ENCODE measurements at places on chromosomes 5 and 9. TPM values are rescaled to one million over a fixed set of nuclear protein-coding genes. Genes with fewer than 3 reads are reported as not detected.
A peak's percentile ranks its signal among the peaks of the same experiment; 100 is the strongest.

Gene TMEM215
- not detected for total RNA-seq

Gene ZFYVE16
- total RNA-seq: 22.9 TPM

DNA sequence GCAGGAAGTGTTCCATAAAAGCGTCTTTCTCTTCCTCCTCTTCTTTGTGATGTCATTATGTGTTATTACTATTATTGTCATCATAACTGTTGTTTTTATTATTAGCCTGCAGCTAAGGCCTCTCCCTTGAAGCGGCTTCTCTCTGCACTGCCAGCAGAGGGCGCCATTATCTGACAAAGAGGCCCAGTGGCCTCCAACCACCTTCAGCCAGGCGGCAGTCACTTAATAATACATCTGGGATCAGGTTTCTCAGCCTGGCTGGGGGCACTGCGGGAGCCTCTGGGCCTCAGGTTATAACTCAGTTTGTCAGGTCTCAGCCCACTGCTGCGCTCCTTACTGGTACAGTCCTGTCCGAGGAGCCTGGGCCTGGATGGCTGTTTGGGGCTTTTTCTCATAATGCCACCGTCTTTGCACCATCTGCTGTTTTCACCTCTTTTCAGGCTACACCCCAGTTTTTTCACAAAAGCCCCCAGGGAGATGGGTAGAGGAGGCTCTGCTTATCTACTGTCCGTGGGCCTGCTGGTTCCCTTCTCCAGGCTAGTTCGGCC lies 281.9 kb downstream of the NSG2 start:
- peak; percentile 61 for DNase-seq

DNA sequence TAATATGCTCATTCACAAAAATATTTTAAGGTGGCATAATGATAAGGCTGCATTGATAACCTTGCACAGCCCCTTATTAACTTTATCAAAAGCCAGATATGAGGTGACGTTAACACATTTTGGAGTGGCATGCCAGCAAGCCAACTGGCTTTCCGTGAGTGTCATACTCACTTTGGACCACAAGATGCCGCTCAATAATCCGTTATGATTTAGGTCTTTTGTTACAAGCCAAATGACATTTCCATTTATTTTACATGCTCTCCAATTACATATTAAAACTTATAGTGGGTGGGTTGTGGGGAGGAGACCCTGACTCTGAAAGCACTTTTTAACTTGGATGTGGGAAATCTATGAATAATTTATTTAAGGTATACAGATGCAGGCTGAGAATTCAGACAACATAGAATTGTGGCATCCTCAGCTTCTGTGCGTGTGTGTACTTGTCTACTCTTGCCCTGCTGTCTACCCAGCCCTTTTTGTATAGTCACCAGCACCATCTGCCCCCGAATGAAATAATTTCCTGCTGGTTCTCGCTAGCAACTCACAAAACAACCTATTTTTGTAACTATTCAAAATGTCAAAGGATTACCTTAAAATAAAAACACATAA lies 305.1 kb downstream of the PSAT1 start:
- DNase-seq: no peak

- DNase-seq: no peak
Observed at GRCh38 chr5:40871177-40871576, 30.0 kb downstream of the CARD6 start.

GRCh38 chr5:132776938-132777208 lies 166 bp downstream of the SEPTIN8 start:
- DNase-seq: no peak

- no peak for DNase-seq
Observed at GRCh38 chr5:39759701-39760100, 334.9 kb upstream of the DAB2 start.

Gene FBP1
- 1.1 TPM for total RNA-seq

Gene MZB1
- total RNA-seq: 0.57 TPM

DNA sequence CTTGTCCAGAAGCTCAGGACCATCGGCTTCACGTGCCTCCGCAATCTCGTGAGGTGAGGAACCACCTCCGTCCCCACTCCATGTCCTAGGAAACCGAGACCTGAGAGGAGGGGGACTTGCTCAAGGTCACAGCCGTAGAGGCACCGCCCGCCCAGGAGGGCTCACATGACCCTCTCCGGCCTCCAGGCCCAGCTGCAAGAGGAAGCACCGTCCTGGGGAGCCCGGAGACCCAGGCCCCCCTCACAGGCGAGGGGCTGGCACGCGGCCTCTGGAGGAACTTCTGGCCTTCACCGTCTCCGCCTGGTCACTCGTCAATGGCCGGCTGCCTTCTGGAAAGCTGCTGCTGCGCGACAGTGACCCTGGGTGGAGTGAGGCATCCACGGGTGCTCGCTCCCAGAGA lies 24.2 kb downstream of the FAM78A start:
- no peak for DNase-seq

DNA sequence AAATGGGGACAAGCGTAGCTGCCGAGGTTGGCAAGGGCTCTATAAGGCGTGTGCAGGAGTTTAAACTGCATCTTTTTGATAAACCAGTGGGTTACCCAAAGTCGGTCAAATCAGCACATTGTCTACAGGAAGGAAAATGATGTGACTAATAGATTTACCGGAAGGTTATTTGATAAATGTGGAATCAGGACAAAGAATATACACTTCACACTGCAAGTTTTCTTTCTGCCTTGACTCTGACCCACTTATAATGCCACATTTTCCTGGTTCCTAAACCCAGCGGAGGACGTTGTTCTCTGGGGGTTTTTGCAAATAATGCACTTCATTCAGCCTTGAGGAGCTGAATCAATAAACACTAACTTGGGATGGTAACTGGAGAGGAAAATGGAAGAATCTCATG lies 76.8 kb downstream of the TTLL11 start:
- no peak for DNase-seq

DNA sequence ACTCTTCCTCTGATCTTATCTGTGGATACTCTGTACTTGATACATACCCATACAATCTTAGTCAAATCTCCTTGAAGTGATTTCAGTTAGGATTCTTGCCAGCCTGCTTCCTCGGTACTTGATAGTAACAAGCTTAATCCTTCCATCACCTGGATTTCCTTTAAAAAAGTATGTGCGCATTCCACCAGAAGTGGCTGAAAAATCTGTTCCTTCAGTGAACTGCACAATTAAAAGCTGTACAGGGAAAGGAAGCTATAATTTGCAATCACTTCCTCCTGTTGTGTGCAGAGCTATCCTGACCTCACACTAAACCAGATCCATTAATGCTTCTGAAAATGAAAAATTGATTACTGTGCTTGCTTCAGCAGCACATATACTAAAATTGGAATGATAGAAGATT lies 47.3 kb downstream of the PWWP2A start:
- no peak for DNase-seq

GRCh38 chr5:11560915-11561697 lies 343.1 kb downstream of the CTNND2 start:
- no peak for DNase-seq

DNA sequence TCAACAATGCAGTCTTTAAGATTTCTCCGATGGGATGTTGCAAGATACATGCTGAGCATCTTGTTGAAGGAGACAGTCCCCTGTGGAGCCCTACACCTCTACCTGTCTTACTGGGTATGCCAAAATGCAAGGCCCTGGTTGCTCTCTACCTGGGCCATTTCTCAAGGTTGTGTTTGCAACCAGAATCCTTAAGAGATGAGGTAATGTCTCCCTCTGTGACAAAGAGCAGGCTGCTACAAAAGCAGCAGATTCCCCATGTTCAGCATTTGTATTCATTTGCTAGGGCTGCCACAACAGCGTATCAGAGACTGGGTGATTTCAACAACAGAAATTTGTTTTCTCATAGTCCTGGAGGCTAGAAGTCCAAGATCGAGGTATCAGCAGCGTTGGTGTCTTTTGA lies 138.4 kb upstream of the RPS23 start:
- DNase-seq: no peak

DNA sequence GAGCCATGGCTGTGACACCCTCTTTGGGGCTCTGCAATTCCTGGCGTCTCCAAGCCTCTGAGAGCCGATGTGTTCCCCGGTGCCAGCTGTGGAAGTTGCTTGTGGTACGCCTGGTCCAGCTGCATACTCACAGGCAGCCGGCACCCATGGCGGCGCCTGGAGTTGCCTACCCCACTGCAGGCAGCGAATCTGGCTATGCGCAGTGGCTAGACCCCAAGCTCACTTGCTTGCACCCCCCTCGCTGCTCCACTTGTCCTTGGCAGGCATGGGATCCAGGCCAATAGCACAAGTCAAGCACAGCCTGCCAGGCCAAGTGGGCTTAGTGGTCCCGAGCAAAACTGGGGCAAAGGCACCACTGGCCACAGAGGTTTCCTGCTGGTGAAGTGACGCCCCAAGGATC lies 24.7 kb upstream of the GABRA6 start:
- no peak for DNase-seq

DNA sequence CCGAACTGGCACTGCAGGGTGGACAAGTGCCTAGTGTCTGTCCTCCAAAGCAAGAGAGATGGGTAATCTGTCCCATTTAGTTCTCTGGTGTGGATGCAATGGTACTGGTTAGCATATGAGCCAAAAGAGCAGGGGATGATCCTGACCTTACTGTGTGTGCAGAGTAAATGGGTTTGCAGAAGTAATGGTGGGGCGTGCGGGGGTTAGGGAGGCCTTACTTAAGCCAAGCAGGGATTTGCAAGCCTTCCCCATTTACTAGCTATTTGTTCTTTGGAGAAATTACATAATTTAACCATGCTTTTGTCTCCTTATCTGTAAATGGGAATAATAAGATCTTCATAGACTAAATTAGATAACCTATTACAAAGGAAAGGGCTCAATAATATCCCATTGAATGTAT lies 19.9 kb upstream of the LCP2 start:
- no peak for DNase-seq

- DNase-seq: peak; percentile 34
Observed at GRCh38 chr9:29213417-29214153, 1640.3 kb upstream of the C9orf72 start.

Gene LMX1B
- total RNA-seq: not detected

GRCh38 chr9:82188817-82189216 lies 200.2 kb downstream of the SPATA31D1 start:
- DNase-seq: no peak

GRCh38 chr5:44389090-44389822 lies at the start of gene FGF10:
Gene FGF10, minus strand, starts transcription at chr5:44389420. Its CDS starts 738 bp downstream, at chr5:44388682.
- peak; percentile 18 for DNase-seq

Gene FAXDC2
- total RNA-seq: 3.1 TPM

Gene TEX48
- total RNA-seq: not detected

Gene FAM221B
- not detected for total RNA-seq

Gene PCDHGA8
- total RNA-seq: 1.4 TPM

DNA sequence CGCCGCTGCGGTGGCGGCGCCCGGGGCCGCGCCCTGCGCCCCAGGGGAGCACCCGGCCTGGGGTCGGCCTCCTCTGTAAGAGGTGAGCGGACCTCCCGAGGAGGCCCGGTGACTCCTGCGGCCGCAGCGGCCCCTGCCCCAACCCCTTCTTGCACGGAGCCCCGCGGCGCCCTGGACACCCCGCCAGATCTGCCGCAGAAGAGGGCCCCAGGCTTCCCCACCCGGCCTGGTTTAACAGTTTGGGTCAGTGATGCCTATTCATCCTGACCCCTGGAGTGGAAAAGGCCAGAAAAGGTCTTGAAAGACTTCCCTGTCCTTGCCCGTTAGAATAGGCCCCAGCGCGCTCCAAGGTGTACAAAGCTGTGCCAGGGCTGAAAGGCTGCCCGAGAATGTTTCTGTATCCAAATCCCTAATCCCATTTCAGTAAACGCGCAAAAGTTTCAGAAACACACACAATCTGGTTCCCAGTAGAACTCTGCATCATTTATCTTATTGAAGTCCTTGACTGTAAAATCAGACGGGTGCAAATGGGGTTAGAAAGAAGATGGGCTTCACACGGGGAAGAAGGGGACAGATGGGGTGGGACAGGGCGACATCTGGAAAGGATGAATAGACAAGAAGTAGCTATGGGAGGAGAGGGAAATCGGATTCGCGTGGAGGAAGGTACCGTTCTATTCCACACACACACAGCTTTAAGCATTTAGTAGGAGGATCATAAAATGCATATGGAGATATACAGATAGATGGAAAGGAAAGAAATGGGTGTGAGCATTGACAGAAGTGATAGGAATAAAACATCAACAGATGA lies 1.1 kb upstream of the SSBP2 start:
- no peak for DNase-seq

Gene IGFBPL1
- total RNA-seq: 0.42 TPM

DNA sequence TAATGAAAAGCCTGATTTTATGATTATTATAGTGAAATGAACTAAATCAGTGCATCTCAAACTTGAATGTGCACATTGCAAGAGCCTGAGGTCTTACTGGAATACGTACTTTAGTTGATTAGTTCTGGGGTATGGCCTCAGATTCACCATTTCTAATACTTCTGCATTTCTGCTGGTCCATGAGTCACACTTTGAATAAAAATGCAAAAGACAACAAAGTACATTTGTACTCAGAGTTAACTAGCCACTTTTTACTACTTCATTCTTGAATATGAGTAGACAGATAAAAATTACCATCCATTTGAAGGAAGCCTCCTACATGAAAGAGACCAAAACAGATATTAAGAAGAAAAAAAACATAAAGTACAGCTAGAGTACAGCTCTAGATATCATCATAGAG lies 27.1 kb upstream of the PRR16 start:
- DNase-seq: no peak

DNA sequence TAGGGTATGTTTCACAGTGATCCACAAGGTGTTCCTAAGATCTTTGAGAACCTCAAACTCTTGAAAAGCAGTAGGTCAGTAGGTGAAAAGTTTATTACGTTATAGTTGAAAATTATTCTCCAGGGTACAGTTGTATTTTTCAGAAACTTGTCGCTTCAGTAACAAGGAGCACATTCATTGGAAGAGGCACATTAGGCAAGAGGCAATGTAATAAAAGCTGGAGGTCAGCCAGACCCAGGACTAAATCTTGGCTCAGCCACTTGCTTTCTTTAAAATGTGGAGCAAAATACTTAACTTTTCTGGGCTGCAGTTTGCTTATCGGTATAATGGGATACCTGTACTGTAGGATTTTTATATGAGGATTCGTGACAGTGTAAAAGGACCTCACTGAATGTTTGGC lies 45.6 kb downstream of the TLE4 start:
- DNase-seq: no peak

Gene PCDHGB1
- 0.71 TPM for total RNA-seq

DNA sequence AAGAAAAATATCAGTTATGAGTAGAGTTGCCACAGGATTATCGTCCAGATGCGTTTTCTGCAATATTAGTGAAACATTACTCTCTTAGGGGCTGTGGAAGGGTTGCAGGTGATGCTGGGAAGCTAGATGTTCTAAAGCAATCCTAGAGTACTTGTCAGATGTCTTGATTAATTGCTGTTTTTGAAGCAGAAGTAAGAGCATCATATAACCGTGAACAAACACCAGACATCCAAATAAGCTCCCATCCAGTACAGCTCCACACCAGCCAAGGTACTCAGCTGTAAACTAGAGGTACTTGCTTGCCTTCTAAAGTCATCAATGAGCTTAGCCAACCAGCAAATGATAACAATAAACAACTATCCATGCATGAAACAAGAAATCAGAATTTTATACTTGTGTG lies 131.1 kb downstream of the ST8SIA4 start:
- DNase-seq: no peak

GRCh38 chr5:36507332-36507952 lies 99.0 kb upstream of the SLC1A3 start:
- peak; percentile 79 for DNase-seq

Gene MEGF10
- 23.6 TPM for total RNA-seq
